ENCODE measurements at places on chromosomes 1 and 21. TPM values are rescaled to one million over a fixed set of nuclear protein-coding genes. Genes with fewer than 3 reads are reported as not detected.

GRCh38 chr21:39855595-39855994 is 11.6 kb upstream of the PCP4 start:
- H3K27me3 ChIP-seq: no peaks in the 10 kb centered on the region
- no peak overlapping the region for H3K27ac ChIP-seq
- H3K4me1 ChIP-seq: peaks cover 6% of the 10 kb centered on the region
- no peak for DNase-seq
- H3K36me3 ChIP-seq: peaks cover 7% of the 10 kb centered on the region

- DNase-seq: no peak
- peak overlapping the region; percentile 42 for H3K27ac ChIP-seq
- H3K4me1 ChIP-seq: peaks cover 27% of the 10 kb centered on the region
- H3K36me3 ChIP-seq: peaks cover 16% of the 10 kb centered on the region
- H3K27me3 ChIP-seq: no peaks in the 10 kb centered on the region
These were observed 714 bp upstream of the AKIRIN1 start for GRCh38 chr1:38990386-38990737.

GRCh38 chr1:213138892-213139291 is 87.9 kb downstream of the RPS6KC1 start:
- no peaks in the 10 kb centered on the region for H3K27me3 ChIP-seq
- H3K4me3 ChIP-seq: no peak overlapping the region
- H3K4me1 ChIP-seq: no peaks in the 10 kb centered on the region
- DNase-seq: no peak
- no peaks in the 10 kb centered on the region for H3K36me3 ChIP-seq

The FGR gene
- total RNA-seq: not detected

Measured in MCF 10A (cell line).